ENCODE measurements at places on chromosomes 4 and X.

DNA sequence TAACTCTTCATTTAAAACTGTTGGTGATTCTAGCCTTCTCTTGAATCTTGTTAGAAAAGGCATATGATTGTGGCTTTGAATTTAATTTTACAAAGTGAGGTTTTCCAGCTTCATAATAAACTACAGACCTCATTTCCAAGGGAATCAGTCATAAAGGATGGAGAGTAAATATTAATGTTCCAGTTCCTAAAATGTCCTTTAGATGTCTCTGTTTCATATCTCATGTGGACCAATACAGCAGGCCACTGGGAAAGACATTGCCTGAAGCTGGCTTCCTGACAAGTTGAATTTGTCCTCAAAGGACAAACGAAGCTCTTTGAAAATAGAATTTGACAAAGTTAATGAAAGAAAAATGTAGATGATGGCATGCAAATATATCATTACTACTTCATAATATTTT is 125.4 kb downstream of the ZNF330 start:
- peak; percentile 70 for DNase-seq

DNA sequence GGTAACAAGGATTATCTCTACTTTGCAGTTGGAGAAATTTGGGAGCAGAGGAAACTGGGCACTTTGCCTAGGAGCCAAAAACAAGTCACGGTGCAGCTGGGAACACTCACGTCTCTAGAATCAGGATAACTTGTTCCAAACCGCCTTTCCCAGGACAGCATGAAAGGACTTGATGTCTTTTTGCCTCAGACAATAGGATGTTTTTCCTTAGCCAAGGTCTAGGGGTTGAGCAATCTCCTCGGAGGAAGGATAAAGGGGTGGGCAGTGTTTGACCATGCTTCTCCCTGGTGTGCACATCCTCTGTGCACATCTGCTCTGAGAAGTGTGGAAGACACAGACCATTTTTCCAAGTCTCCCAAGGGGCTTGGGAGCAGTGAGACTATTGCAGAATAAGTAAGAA is 1.7 kb upstream of the SPARCL1 start:
- peak; percentile 83 for DNase-seq

- no peak for DNase-seq
Observed at GRCh38 chr4:123479944-123480343, 83.3 kb downstream of the SPRY1 start.

DNA sequence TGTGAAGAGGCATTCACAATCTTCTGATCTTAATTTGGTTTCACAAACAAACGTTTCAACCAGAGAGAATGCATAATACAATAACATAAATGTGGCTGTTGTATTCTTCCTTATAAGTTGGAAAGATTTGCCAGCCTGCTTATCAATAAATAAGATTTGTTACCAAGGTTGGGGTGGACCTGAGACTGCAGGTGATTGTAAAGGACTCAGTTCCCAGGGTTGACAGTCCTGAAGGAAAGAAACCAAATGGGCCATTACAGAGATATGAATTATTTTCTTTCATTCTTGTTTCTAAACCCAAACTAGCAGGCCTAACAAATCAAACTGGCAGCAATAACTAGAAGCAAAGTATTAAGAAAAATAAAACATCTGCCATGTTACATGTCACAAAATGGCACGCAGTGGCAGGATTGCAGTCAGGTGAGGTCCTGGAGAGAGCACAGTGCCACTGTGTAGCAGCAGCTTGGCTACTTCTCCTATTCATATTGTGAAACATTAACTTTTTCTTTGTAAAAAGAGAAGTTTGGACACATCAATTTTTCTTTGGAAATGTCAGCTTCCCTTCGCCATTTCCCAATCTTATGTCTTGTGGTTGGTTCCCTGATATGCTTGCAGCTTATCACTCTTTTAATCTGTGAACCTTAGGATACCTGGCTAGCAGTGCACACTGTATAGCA is 133.8 kb upstream of the EMCN start:
- DNase-seq = no peak

- no peak for DNase-seq
Observed at GRCh38 chr4:154916068-154916467, 135.0 kb downstream of the RBM46 start.

GRCh38 chr4:81447566-81448229 is 24.0 kb downstream of the RASGEF1B start:
- no peak for DNase-seq

Measured in muscle of arm (tissue), 14 donors.